ENCODE measurements at places on chromosomes 7 and 10.

DNA sequence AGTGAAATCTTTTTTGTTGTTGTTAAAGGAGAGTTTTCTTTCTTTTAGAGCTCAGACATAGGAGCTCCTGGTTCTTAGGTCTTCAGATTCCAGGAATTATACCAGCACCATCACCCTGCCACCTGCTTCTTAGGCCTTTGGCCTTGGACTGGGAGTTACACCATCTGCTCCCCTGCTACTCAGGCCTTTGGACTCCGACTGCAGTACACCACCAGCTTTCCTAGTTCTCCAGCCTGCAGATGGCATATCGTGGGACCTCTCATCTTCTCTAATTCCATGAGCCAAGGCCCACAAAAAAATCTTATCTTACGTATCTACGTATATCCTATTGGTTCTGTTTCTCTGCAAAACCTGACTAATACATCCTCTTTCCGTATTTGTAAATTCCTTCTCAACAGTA, 5.1 kb upstream of the TACC2 start:
- no peak for DNase-seq

GRCh38 chr7:141410353-141411000, 140.7 kb upstream of the AGK start:
- no peak for DNase-seq

GRCh38 chr10:50402466-50402865, 151.2 kb upstream of the ASAH2 start:
- no peak for DNase-seq

DNA sequence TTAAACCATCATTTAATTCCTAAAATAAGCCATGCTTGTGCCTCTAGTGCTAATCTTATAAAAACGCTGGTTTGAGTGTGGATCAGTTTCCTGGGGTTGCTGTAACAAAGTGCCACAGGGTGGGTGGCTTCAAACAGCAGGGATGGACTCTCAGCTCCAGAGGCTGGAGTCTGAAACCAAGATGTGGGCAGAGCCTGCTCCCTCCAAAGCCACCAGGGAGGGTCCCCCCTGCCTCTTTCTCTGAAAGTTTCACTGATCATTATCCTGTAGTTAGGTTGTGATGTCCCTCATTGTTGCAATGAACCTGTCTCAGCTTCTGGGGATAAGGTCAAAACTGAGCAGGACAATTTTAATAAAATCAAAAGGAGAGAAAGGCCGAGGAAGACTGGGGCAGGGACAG, 251.9 kb upstream of the TCERG1L start:
- DNase-seq = no peak

DNA sequence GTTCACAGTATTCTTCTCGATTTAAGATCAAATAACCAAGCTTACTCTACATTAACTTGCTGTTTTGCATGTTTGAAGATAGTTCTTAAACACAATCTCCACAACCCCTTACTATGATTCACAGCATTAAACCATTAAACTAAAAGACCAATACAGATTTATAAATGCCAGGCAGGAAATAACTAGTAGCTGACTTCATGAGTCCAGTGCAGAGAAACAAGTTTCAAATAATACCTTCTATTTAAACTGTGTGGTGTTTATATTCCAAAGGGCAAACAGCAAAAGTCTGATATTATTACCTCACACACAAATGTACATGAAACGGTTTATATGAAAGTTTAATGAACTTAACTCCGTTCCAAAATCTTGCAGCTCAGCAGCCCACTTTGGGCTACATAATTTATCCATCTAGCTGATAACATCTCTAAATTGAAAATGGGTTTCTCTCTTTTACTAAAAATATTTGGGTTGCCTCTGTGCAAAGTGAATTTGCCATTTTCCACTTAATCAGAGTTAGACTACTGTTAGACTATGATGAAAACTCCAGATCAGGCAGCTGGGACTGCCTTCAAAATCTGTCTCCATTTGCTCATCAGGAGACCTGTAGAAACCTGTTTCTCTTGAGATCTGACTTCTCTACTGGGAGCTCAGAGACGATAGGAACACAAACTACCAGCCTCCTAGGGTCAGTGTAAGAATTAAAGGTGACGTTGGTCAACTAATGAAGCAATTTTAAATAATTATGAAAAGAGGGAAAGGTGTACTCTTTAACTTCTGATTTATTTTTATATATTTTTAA, 287.3 kb downstream of the FZD1 start:
- DNase-seq = no peak

- DNase-seq = no peak
Observed at GRCh38 chr7:2517026-2517425, 2.5 kb upstream of the LFNG start.

DNA sequence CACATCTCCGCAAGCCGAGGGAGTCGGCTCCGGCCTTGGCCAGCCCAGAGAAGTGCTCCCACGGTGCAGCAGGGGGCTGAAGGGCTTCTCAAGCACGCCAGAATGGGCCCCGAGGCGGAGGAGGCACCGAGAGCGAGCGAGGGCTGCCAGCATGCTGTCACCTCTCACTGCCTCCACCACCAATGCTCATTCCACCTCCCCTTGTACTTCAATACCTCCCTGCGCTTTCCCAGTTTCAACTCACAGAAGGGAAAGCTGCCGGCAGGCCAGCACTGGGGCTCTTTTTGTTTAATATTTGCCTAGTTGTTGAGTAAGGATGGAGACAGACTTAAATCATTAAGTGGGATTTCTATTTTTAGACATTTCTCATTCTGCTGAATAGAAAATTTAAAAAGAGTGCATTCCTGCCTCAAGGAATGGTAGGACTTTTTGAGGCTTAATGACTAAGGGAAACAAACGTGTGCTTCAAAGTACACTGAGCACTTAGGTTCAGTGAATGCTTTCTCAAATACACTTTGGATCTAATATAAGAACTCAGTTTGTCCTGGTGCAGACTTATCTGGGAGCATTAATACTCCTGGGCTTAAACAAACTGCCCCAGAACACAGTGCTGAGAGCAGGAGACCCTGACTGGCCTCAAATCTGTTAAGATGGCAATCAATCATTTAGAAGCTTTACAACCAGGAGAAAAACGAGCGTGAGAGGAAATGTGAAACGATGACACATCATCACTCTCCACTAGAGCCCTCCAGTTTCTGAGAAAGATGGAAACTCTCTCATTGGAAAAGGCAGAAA, 131.2 kb downstream of the RALA start:
- no peak for DNase-seq

DNA sequence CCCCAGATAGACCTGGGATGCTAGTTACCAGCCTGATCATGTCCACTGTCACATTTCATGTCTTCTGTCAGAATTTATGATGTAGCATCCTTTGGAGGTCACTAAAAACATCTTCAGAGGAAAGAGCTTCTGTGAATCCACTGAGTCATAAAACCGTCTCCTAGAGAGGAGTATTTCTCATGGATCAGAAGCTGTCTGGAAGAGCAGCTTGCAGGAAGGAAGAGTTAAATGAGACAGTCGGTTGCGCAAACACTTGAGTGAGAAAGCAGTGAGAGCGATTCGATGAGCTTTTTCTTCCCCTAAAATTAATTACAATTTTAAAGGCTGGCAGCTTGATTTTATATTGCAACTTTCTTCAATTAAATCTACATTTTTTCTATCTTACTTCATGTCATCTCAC, 47.2 kb upstream of the WDR11 start:
- DNase-seq = no peak

GRCh38 chr10:106836933-106837663, 327.4 kb downstream of the SORCS1 start:
- no peak for DNase-seq

DNA sequence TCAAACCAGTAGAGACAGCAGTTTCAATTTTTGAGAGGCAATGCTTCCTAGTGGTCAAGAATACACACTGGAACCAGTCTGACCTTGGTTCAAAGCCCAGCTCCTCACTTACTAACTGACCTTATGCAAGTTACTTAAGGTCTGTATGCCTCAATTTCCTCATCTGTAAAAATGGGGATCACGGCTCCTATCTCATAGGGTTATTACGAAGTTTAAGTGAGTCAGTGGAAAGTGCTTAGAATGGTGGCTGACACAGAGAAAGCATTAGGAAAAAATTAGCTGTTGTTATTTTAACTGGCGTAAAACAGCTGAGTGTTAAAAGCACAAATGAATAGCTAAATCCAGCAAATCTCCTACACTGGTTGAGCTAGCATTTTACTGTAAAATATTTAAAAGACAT, 162.4 kb upstream of the LAMB4 start:
- no peak for DNase-seq

- no peak for DNase-seq
Observed at GRCh38 chr7:51234139-51234538, 82.5 kb downstream of the COBL start.

DNA sequence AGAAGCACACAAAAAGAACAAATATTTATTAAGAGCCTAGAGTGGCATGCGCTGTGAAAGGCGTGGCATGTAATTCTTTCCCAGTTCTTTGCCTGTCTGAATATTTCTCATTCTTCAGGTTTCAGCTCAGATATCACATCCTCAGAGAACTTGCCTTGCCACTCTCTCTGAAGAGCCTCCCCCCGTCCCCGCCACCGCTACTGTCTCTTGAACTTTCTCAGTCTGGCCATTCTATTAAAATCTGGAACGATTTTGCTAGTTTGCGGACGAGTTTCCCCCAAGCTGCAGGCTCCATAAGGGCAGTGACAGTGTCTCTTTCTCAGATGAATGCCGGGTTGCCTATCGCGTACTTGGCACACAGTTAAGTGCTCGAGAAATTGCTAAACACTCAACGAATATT, 787 bp upstream of the PLEKHA1 start:
- DNase-seq = no peak

DNA sequence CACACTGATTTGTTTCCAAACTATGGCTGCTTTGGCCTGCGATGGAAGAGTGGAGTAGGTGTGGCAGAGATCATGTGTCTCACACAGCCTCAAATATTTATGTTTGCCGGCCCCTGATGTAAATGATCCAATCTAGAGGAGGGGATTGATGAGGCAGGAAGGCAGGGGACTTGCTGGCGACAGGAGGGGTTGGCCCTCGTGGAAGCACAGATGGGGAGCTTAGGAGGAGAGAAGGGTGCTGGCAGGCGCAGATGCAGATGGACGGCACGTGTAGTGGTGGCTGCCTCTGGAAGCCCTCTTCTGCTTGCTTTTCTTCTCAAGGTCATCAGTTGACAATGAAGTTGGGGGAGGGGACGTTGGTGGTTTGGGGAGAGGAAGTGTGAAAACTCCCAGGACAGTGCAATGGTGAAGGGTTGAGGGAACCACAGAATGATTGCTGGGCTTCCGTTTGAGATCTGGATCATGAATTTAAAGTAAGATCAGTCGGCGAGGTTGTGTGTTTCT, 15.4 kb downstream of the COL13A1 start:
- DNase-seq = no peak

- no peak for DNase-seq
Observed at GRCh38 chr10:89003344-89003743, 12.7 kb downstream of the FAS start.

GRCh38 chr10:130440971-130441370, 304.8 kb downstream of the GLRX3 start:
- DNase-seq = no peak

DNA sequence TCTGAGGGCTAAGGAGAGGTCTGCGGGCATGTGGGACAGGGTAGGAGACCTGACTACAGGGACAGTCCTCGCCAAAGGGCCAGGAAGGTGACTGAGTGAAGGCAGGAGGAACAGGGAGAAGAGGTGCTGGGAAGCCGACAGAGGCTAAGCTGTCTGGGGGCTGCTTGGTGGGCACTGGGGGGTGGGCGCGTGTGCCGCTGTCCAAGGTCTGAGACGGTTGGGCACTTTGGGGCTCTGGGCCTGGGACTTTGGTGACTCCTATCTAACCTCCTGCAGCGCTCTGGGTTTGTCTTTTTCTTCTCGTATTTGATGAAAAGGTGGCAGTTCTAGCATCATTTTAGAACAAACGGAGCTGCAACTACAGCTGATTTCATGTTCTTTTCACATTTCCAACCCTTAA, 141.5 kb downstream of the C10orf105 start:
- DNase-seq = no peak

DNA sequence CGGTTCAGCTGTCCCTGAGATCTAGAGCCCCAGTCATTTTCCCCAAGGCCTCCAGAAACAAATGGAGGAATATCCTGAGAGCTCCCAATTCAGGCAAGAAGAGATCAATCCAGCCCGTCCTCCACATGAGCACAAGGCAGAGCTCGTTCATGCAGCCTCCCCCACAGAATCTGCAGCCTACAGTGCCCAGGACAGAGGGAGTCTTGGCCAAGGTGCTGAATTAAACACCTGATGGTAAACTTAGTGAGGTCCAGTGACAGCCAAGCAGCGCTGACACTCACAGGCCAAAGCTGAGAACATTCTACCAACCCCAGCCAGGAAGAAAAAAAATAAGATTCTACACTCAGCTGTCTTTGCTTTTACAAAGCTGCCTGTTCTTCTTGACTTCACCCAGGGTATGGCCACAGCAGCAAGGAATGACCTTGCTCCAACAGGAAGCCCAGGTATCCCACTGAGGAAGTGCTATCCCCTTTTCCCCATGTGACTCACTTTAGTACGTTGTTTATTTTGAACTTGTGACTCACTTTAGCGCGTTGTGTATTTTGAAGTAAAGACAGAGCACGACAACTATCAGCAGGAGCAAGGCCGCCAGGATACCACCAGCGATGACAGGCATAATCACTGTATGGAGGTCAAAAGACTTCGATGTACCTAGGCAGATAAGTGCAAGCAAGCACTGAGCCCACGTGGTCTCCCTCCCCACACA, 4.4 kb upstream of the CUZD1 start:
- DNase-seq = no peak

DNA sequence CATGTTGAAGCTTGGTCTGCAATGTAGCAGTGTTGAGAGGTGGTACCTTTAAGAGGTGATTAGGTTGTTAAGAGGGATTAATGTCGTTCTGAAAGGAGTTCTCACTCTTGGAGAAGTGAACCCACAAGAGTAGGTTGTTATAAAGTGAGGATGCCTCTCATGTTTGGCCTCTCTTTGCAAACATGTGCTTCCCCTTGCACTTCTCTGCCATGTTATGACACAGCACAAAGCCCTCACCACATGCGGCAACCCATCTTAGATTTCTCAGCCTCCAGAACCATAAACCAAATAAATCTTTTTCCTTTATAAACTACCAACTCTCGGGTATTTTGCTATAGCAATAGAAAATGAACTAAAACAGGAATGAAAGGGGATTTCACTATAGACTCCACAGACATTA, 66.3 kb downstream of the KMT2C start:
- peak; percentile 43 for DNase-seq

GRCh38 chr7:6164491-6164890, 107.9 kb downstream of the CYTH3 start:
- DNase-seq = no peak

DNA sequence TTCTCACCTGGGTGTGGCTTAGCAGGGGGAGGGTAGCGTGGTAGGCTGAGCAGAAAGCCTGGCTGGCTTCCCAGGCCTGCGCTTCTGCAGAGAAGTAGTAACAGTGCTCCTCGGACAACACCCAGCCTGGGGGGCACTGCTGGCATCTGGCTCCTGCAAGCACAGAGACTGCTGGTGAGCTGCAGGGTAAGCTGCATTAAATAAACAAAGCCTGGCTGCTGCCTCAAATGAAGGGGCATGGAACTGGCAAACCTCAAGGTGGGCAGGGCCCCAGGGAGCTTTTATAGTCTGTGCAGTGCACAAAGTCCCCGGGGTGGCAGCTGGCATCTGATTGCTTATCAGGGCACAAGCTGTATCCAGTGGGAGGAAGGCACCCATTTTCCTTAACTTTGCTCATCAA, 3.9 kb downstream of the KLRG2 start:
- no peak for DNase-seq

Data from NCI-H524 treated with DMSO at 0.1 percent for 48 hours (cell line).